ENCODE measurements at places on chromosomes 12 and 14. TPM values are rescaled to one million over a fixed set of nuclear protein-coding genes. Genes with fewer than 3 reads are reported as not detected.

The PHETA1 gene
- 1.1 TPM for polyA plus RNA-seq

The SMCO3 gene
- not detected for polyA plus RNA-seq

The DNAL1 gene
- polyA plus RNA-seq = 3.4 TPM

The CDKL1 gene
- 4.8 TPM for polyA plus RNA-seq

The PAPLN gene
- polyA plus RNA-seq = 0.11 TPM

The POTEM gene
- polyA plus RNA-seq = not detected

The FGF6 gene
- not detected for polyA plus RNA-seq

The SPIC gene
- polyA plus RNA-seq = not detected

Measured in CD4-positive, CD25-positive, alpha-beta regulatory T cell (primary cell).